ENCODE measurements at places on chromosomes 7 and 10. TPM values are rescaled to one million over a fixed set of nuclear protein-coding genes. Genes with fewer than 3 reads are reported as not detected.
A peak's percentile ranks its signal among the peaks of the same experiment; 100 is the strongest.

DNA sequence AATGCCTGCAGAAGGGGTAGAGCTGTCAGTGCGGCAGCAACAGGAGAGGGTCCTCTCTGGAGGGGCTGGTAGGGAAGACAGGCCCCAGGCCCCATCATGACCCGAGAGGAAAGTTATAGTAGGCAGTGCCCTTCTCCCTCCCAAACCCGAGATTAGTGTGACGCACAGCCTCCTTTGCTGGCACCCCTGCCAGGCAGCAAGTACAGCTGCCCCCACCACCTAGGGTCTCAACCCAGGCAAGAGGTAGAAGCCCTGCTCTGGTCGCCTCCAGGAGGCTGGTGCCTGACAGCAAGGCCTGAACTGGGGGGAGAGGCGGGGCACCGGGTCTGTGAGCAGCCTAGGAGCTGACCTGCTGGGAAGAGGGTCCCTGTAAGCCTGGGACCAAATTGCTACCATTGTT lies 15.5 kb downstream of the LOXL4 start:
- no peak for DNase-seq

DNA sequence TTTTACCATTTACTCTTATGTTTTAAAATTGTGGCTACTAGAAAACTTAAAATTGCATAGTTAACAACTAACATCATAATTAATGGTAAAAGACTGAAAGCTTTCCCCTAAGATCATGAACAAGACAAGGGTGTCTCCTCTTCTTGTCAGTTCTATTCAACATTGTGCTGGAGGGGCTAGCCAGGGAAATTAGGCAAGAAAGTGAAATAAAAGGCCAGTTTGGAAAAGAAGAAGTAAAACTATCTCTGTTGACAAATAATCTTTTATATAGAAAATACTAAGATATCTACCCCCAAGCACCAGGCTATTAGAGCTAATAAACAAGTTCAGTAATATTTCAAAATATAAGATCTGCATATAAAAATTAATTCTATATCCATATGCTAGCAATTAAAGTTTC lies 46.9 kb upstream of the MXI1 start:
- DNase-seq = no peak

- DNase-seq = no peak
Measured at GRCh38 chr7:98227939-98228338, 16.7 kb downstream of the BHLHA15 start.

GRCh38 chr7:114574384-114574783 lies 159.8 kb downstream of the FOXP2 start:
- peak; percentile 35 for DNase-seq

GRCh38 chr10:15322356-15322755 lies 48.7 kb downstream of the FAM171A1 start:
- no peak for DNase-seq

- no peak for DNase-seq
Measured at GRCh38 chr7:98396768-98397167, 4.1 kb downstream of the BAIAP2L1 start.

DNA sequence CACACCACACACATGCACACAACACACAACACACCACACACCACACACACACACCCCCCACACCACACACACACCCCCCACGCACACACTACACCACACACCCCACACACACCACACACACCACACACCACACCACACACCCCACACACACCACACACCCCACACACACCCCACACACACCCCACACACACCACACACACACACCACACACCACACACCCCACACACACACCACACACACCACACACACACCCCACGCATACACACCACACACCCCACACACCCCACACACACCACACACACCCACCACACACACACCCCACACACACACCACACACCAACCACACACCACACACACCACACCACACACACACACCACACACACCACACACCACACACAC lies 16.4 kb downstream of the UCN3 start:
- DNase-seq = no peak

- DNase-seq = no peak
Measured at GRCh38 chr7:42924223-42924838, 7.6 kb downstream of the PSMA2 start.

DNA sequence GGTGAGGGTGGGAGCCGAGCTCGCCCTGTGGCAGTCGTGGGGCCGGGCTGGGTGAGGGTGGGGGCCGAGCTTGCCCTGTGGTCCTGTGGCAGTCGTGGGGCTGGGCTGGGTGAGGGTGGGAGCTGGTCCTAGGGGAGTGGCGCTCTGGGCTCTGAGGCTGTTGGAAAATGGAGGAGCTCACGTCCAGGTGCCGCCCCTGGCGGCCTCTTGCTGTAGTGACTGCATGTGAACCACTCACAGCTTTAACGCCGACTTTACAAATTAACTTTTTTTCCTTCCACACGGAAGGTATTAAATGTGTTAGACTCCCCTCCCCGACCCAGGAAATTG lies 312.6 kb downstream of the WDR37 start:
- peak; percentile 8 for DNase-seq

DNA sequence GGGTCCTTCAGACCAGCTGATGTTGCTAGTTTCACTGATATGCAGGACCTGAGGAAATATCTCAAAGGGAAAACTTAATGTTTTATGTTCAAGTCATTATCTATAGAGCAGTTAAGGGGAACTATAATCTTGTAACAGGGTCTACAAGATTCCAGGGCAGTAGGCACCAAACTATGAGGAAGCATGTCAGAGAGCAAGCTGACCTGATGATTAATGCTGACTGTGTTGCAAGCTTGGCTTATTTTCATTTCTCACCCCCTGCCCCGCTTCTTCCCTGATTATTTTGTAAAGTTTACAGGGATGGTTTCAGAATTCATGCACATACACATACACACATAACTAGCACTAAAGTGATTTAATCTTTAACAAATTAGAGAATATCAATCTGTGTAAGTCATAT lies 84.3 kb upstream of the CACNA2D1 start:
- peak; percentile 19 for DNase-seq

DNA sequence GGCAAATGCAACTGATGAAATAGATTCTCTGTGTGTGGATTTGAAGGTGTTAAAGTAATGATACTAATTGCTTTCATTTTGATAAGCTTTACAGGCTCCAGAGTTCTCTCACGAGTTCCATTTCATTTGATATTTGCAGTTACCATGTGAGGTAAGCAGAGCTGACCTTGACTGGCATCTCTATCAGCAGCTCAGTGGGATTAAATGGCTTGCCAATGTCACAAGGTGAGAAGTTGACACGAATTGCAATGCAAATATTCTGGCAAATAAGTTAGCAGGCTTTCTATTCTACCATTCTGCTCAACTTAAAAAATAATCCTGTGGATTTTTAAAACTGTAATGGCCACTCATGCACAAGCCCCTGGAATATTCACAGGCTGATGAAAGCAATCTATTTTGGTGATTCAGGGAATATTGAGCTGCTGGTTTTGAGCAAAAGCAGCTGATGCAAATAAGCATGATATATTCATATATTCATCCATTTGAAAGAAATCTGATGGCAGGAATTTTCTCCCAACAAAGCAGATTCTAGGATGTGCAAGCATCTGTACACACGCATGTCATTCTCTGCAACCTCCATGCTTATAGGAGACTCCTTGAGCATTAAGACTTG lies 64.5 kb upstream of the ANKRD1 start:
- DNase-seq = no peak

- no peak for DNase-seq
Measured at GRCh38 chr7:30634634-30635201, 40.0 kb downstream of the GARS1 start.

- DNase-seq = no peak
Measured at GRCh38 chr10:13400196-13400965, 52.3 kb upstream of the SEPHS1 start.

DNA sequence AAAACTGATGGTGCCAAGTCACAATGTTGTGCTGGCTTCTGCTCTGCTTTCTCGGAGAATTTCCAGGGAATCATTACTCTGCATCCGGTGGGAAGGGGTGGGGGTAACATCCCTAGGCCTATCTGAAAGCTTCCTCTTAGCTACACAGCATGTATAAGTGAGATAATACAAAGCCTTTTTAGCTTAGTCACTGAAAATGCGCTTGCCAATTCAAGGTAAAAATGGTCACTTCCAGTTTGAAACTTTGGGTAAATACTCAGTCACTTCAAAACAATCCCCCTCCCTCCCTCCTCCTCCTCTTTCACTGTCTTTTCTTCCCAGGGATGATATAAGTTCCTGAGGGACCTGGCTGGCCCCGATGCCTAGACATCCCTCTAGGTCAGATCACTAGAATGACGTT lies 57.3 kb upstream of the APBB1IP start:
- peak; percentile 6 for DNase-seq

DNA sequence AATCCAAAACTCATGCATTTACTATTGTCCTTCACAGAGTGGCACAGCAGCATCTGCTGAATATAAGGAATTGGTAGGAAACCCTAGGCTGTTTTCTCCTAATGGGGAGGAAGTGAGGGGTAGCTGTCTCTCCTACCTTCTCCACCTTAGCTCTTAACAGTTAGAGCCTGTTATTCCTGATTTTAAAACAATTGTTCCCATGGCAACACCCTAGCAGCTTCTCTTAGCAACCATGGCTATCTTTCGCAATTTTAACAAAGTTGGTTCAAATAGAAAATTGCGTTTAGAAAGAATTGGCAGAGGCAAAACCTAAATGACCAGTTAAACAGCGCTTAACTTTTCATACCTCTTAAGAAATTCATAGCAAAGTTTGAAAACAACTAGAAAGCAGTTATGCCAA lies 603.4 kb upstream of the AUTS2 start:
- no peak for DNase-seq

DNA sequence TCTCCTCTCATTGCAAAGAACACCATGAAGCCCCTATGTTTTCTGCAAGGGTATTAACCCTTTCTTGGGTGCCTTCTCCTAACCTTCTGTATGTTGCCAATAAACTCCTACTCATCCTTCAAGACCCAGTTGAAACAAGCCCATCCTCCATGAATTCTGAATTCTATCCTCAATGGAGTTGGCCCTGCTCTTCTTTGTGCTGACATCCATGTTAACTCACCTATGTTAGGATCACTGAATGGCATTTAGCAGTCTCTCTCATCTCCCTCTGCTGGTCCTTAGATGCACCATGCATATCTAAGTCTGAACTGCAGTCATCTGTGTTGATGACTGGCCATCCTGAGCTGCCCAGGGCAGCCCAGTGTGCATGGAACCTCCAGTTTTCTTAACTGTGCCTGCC lies 129.8 kb downstream of the BUB3 start:
- no peak for DNase-seq

- peak; percentile 81 for DNase-seq
Measured at GRCh38 chr7:90720984-90721760, 125.1 kb downstream of the CDK14 start.

GRCh38 chr7:36228039-36228438 lies 75.0 kb downstream of the EEPD1 start:
- DNase-seq = no peak

DNA sequence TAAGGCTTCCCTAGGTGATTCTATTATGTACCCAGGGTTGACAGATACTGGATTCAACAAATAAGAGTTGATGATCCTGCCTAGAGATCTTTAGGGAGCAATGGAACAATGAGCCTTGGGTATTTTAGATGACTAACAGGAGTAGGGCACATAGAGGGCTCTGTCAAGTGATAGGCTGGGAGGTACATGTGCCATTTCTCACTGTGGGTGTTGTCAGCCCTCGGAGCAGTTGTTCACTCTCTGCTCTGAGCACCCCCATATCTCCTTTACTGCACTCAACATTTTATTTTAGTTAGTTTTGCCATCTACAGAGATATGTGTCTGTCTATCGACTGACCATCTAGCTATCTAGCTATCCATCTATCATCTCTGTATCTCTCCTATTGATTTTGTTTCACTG lies 950.6 kb downstream of the TYW1 start:
- no peak for DNase-seq

GRCh38 chr10:8105932-8106331 lies 51.4 kb downstream of the GATA3 start:
- no peak for DNase-seq

DNA sequence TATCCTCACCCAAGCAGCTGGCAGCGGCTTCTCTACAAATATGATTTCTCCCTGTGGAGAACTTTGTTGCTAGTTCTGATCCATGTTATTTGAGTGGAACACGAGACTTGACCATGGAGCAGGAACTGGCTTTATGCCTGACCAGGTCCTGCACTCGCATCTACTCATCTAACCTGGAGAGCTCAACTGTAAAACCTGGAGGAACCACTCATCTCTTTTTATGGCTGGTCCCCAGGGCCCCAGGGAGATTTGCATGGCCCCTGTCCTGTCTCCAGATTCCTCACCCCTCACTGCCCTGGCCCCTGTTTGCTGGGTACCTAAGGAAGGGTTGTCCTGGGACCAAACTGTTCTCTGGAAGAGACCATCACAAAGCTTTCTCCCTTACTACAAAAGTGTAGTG lies 16.0 kb downstream of the TCAF1 start:
- DNase-seq = no peak

DNA sequence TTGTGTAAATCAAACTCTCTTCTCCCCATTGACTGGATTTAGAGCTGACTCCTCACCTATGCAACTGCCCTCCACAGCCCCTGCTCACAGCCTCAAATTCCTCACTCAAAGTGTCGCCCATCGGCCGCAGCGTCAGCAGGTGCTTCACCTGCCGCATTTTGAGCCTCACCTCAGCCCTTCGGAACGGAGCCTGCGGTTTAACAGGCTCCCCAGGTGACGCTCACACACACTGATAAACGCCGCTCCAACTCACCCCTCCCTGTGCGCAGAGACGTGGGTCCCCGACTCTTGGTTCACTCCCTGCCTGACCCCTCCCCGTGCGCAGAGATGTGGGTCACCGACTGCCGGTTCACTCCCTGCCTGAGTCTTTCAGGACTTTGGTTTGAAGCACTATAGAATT lies 57.1 kb downstream of the CARD11 start:
- DNase-seq = no peak

DNA sequence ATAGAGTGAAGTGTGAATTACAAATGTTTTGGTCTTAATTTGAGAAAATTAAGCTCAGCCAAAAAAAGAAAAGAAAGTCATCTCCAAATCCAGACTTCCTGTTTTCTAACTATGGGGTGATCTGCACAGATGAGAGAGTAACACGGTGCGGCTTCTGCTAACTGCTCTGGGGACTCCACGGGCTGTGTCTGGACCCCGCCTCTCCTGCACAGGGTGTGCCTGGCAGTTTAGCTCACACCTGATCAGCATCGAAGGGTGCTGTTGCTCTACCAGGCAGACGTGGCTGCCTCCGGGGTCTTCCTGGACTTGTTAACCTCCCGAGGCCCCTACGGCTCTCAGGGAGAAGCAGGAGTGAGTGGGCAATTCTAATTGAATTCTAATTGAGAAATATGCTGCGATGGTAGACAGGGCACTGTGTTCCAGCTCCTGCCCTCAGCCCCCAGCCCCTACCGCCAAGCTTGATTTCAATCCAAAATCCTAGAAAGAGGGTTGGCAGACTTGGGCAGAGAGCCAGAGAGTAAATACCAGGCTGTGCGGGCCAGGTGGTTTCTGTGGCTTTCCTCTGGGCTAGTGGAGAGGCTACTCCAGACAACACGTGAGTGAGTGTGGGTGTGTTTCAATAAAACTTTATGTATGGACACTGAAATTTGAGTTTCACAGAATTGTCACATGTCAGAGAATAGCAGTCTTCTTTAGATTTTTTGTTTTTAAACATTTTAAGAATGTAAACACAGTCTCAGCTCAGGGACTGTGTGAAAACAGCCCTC lies 13.4 kb downstream of the SHH start:
- DNase-seq = no peak

- DNase-seq = no peak
Measured at GRCh38 chr10:125624800-125625199, 58.2 kb downstream of the TEX36 start.

- DNase-seq = no peak
Measured at GRCh38 chr10:79230328-79230830, 116.9 kb upstream of the PPIF start.

MACC1 gene
- total RNA-seq = 0.26 TPM

CCDC172 gene
- total RNA-seq = not detected

UNC5B gene
- total RNA-seq = 36.0 TPM

NUTM2E gene
- total RNA-seq = under 0.01 TPM

OR2A2 gene
- not detected for total RNA-seq

TSPAN12 gene
- total RNA-seq = 1.5 TPM

PNLIP gene
- not detected for total RNA-seq
